ENCODE measurements at places on chromosomes 1 and 21.

GRCh38 chr21:40165773-40166070 lies 298.5 kb downstream of the PCP4 start:
- no peak for DNase-seq

GRCh38 chr21:41647806-41648561 lies 118.9 kb downstream of the RIPK4 start:
- no peak for DNase-seq

DNA sequence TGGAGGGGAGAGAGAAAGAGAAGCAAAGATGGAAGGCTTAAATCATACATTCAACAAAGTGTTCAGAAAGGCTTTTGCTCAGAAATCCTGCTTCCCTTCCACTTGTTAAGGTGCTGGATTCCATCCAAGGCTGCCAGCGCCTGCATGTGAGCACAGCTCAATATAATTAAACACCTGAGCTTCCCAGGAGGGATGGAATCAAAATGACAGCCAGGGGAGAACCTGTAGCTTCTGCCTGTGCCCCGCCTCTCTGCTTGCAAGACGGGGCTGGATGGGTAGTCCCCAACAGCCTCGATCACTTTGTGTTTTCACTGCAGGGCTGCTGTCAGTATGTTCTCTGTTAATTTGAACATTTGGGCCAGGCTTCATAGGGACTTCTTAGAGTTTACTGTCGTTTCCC lies 225.7 kb downstream of the KCNH1 start:
- DNase-seq = no peak

- no peak for DNase-seq
These were observed 129.5 kb downstream of the TRABD2B start for GRCh38 chr1:47867438-47868347.

- no peak for DNase-seq
These were observed 5.6 kb downstream of the HYI start for GRCh38 chr1:43447891-43448708.
